ENCODE measurements at places on chromosomes 16 and 17.

- DNase-seq: no peak
Observed at GRCh38 chr16:27515874-27516353, 33.8 kb downstream of the GTF3C1 start.

- DNase-seq: peak; percentile 73
Observed at GRCh38 chr17:48618256-48618896, 3.3 kb upstream of the HOXB8 start.

DNA sequence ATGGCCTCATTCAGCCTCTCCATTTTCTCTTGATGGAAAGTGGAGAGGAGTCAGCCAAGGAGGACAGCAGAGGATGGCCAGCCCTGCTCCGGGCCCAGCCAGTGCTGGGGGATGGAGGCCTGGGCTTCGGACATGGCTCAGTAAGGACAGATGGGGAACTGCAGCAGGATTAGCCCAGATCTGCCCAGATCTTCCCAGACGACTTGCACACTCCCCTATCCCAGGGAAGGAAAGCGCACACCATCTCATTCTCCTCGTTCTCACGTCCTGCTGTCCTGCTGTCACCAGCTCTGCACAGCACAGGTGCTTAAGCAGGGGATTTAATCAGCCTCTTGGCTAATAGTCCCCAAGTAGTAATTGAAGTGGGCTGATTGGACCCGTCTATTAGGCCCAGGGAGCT lies 100.2 kb upstream of the SDK2 start:
- DNase-seq: no peak

GRCh38 chr17:76585649-76586593 lies at the start of gene ST6GALNAC2:
TSS of gene ST6GALNAC2 (minus strand) at chr17:76585860. CDS start at chr17:76585808, 52 bp downstream.
- DNase-seq: peak; percentile 55

DNA sequence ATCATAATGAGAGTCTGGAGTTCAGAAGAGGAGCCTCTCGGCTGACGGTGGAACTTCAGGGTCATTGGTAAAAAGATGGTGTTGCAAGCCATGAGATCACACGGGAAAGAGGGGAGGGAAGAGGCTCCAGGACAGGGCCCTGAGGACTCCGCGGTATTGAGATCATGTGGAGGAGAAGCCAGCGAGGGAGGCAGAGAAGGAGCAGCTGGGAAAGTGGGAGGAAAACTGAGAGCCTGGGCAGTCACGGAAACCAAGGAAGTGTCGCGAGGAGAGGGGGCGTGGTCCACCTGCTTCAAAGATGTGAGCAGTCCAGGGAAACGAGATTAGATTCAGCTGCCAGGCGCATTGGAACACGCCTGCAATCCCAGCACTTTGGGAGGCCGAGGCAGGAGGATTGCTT lies 27.7 kb upstream of the SBK1 start:
- DNase-seq: no peak

DNA sequence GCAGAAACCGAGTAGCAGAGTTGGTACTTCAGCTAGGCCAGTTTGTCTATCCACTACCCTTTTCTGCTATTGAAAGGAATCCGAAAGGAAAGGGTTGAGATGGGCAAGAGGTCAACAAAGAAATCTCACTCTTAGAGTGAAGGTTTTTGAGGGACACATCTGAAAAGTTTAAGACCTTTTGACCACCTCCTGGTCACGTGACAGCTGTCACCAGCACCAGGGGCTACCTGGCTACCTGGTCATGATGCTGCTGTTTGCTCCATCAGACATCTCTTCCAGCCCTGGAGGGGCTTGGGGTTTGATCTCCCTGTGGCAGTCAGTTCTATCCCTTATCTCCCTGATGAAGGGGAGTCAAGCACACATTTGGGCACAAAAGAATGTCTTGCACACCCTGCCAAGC lies 7.6 kb downstream of the CCDC182 start:
- no peak for DNase-seq

DNA sequence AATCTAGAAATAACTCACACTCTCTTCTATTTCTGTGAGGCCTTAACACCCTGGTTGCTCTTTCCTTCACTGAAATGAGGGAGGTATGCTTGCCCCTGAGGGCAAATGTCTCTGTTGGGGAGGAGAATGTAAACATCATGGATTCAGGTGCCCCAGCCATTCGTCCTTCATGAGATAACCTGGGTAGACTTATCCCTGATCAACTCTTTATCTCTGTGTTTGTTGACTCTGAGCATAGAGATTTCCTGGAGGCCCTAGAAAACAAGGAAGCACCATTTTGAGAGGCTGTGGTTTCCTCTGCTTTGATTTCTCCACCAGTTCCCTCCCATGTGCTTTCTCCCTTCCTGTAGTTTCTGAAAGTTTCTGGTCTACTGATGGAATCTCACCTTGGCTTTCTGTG lies 77.3 kb downstream of the PHKB start:
- DNase-seq: no peak

DNA sequence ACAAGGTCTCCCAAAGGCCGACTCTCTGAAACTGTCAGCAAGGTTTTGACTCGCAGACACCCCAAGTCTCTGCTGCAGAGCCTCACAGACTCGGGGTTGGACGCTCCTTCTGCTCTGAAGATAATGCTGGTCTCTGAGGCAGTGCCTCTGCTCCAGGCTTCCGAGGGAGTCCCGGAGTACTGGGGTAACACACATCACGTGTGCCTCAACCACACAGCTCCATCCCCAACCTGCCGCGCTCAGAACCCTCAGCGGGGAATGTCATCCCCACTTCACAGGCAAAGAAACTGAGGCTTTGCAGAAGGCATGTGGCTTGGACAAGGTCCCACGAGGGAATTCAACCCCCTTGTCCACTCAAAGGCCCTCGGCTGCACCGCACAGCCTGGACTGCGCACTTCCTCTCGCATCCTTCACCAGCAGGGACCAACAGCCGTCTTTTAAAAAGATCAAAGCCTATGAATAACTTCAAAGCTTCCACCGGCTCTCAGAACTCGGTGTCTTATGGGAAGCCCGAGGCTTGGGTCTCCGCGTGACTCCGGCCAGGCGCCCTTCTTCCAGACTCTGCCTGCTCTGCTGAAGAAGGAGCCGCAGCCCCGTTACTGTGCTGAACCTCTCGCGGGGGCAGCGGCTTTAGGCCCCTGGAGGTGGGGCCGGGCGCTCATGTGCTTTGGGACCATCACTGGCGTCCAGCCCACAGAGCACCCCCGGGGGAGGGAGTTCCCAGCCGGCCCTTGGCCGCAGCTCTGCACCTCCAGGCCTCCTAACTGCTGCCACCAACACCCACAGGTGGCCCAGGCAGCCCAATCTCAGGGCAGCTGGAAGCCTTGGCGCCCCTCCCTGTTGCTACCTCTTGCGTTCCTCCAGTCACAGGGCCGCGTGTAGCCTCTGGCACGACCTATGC lies 2.2 kb downstream of the TMEM204 start:
- no peak for DNase-seq

DNA sequence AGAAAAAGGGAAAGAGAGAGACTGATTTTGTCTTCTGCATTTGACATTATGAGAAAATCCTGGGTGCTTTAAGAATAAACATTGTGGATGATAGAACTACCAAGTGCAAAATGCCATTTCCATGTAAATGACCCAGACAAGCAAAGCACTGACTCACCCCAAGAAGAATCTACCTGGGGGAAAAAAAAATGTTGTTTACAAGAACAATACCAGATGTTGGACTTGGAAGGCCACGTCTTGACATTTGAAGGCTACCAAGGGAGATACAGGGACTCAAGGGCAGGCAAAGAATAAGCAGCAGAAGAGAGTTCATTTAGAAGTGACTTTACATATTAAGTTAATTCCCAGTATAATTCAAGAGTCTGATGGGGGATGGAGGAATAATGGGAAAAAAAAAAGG lies 125.3 kb downstream of the TMEM114 start:
- DNase-seq: no peak

DNA sequence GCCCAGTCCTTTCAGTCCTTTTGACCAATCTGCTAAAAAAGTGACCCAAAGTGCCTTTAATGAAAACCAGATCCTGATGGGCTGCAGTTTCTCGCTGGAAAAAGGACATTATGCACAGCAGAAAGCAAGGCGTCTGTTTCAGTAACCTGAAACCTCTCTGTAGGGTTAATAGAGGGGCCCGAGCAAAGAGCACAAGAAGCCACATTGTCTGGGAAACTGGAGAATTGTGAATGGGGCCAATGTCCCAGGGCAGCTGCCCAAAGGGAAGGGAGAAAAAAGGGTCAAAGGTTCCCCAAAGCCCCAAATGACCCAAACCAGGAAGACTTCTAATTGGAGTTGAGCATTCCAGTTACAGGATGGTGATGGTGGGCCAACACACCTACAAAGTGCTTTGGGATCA lies 3.0 kb downstream of the OTOA start:
- no peak for DNase-seq

DNA sequence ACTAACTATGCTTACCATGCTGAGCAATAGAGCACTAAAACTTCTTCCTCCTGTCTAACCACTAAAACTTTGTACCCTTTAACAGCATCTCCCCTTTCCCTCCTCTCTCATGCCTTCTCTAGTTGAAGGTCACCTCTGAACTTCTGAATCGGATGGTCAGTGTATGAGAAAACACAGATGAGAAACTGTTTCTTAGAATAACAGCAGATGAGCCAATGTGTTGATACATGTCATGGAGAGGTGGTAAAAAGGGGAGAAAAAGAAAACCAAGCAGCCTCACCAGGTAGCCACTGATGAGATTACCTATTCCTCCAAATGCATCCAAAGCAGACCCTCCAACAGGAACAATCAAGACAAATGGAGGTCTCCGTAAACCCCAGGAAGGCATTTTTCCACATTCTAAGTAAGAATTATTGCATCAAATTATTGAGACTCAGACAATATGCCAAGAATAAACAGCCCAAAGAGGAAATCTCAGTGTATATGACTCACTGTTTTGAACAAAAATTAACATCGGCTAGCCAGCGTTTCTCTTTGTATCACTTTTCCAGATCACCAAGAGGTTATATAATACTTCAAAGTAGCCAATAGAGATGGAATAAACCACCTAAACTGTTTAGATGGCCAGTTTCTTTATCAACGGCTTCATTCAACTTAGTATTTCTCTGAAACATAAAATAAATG lies 793.3 kb upstream of the SOX9 start:
- no peak for DNase-seq

DNA sequence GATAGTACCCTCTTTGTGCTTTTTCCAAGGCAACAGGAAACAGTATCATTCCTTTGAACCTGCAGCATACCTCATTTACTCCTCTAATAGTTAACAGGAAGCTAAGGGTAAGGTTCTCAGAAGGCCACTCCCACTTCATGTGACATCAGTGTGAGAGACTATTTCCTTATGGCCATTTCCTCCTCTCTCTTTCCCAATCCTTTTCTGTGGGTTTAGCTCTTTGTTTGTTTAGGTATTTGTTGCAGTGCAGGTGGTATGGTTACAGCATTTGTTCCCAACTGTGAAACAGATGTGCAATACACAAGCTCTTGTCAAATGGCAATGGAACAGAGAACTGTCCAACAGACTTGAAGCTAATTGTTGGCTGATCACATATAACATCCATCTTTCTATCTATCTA lies 14.7 kb downstream of the TMC5 start:
- DNase-seq: no peak

- no peak for DNase-seq
Observed at GRCh38 chr16:67666032-67666551, 458 bp downstream of the ENKD1 start.

- no peak for DNase-seq
Observed at GRCh38 chr16:52861614-52862022, 191.1 kb downstream of the CHD9NB start.

- no peak for DNase-seq
Observed at GRCh38 chr16:4679850-4680636, 13.3 kb upstream of the NUDT16L1 start.

DNA sequence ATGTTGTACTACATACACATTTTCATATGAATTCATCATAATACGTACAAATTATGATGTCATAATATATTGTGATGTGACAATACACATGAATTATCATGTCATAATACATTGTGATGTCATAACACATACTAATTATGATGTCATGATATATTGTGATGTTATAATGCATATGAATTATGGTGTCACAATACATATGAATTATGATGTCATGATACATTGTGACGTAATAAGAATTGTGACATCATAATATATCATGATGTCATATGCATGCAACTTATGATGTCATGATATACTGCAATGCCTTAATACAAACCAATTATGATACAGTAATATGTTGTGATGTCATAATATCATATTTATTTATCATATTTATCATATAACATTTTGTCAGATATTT lies 2074.3 kb downstream of the TP53TG3F start:
- DNase-seq: no peak

DNA sequence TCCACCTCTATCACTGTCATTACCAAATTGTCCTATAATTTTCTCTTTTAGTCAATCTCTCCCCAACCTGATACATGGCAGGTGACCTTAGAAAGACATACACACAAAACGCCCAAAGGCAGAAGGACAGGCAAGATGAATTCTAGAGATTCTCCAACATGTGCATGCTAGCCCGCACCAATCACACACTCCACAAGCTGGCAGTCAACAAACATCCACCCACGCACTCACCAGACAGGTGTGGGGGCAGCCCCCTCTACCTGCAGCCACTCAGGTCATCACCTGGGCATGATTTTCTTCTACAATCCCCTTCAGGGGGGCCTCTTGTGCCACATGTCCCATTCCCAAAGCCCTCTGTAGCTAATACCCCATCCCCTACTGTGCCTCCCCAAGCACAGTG lies 9.5 kb downstream of the MPP2 start:
- no peak for DNase-seq

GRCh38 chr16:4467916-4468315 lies 6.5 kb downstream of the NMRAL1 start:
- no peak for DNase-seq

DNA sequence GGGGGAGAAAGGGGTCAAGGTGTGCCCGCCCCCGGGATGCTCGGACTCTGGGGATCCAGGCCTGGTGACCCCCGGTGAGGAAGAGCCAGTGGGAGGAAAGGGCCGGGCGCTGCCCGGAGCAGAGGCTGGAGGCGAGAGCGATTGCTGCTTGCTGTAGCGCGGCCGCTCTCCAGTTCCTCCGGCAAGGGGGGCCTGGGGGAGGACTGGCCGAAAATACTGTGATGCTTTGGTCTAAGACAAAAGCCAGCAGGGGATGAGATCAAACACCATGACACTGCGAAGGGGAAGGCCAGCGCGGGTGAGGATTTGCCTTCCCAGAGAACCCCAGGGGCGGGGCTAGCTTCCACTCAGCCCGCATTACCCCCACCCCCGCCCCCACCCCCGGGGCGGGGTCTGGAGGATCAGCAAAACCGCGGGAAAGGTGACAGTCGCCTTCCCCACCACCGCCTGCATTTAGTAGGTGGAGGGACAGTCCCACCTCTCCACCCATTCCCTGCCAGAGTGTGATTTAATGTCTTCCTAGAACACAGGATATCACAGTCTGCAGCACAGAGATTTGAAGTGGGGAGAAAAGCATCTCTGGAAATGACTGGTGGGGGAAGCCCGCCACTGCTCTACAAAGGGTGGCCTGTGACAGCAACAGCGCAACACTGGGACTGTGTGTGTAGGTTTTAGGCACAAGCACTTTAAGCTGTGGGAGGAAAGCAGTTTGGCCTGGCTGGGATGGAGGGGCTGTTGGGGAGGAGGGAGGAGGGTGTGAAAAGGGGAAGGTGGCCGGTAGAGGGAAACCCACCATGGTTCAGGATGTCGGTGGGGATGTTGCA lies 25.7 kb downstream of the MRC2 start:
- peak; percentile 20 for DNase-seq

DNA sequence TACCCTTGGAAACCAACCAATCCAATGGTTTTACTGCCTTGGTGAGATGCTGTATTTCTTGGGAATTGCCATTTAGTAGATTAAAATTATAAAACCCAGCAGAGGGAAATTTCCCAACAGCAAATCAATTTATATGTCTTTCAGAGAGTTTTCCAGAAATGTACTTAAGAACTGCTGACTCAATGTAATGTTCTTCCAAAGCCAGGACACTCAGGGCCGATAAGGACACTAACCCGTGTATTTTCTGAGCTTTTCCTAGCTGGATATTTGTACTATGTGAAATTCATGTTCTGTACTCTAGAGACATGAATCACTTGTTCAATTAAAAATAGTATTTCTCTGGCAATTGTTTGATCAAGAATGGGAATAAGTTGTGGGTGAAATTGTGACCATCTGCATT lies 121.4 kb downstream of the KCNJ2 start:
- DNase-seq: no peak

Data from naive B cell (primary cell).